ENCODE measurements at places on chromosomes 1 and 21.

- no peak for DNase-seq
Observed at GRCh38 chr1:235843461-235843961, 23.2 kb downstream of the LYST start.

DNA sequence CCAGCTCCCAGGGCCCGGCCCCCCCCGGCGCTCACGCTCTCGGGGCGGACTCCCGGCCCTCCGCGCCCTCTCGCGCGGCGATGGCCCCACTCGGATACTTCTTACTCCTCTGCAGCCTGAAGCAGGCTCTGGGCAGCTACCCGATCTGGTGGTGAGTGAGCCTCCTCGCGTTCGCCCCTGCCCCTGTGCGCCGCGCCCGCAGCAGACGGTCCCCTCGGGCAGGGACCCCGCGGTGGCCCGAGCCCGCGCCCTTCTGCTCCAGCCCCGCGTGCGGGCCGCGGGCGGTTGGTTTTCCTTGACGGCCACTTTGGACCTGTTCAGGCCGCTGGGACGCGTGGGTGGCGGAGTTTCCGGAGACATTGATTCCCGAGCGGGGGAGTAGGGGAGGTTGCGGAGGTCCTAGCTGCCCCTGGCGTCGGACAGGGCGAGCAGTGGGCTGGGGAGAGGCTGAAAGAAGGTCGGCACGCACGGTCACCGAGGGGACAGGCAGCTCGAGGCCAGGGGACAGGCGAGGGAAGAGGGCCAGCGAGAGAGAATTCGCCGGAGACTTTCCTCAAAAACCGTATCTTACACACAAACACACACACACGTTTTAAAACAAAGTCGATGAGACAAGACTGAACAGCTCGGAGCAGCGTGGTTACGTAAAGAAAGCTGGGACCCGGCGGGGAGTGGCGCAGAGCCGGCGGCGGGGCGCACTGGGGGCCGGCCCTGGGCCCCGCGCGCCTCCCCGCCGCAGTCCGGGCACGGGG, 427 bp downstream of the WNT3A start:
- DNase-seq: no peak

GRCh38 chr1:208997726-208998312, 585.7 kb upstream of the CAMK1G start:
- no peak for DNase-seq

DNA sequence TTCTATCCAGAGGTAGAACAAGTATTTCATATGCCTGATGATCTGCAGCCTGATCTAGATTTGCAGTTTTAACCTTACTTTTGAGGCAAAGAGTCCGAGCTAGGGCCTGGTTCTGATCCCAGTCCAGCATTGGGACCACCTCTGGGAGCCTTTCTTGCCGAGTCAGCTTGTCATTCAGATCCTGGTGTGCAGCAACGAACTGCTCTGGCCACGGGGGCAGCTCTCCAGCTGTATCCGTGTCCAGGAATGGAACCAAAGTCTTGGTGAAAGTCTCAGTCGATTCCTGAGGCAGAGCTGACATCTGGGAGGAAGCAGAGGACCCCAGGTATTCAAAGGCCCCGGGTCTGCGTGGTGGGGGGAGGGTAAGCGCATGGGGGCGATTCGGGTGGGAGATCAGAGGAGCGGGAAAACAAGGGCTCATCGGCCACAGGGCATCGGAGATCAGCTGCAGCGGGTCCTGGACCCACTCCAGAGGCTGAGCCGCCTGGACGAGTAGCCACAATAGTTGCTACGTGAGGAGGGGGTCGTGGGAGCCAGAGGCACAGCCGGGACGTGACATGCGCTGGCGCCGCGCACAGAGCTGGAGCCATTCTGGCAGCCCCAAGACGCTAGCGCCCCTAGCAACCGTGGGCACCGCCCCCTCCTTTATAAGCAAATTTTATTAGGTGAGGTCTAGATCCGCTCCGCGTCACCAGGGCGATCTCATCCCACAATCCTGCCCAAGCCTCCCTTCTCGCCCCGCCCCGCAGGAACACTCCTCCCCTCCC, 32.4 kb upstream of the BSDC1 start:
- peak; percentile 30 for DNase-seq

DNA sequence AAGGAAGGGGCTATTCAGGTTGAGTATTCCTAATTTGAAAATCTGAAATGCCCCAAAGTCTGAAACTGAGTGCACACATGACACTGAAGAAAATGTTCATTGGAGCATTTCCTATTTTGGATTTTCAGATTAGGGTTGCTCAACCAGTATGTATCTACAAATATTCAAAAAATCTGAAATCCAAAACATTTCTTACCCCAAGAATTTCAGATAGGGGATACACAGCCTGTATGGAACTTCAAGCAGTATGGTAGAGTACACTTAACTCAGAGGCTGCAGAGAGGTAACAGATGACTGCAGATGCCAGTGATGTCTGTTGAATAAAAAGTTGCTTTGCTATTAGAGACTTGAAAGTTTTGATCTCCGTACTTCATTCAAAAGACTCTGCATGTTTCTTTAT, 19.0 kb downstream of the YTHDF2 start:
- DNase-seq: no peak

GRCh38 chr1:175319912-175320230, 127.3 kb upstream of the KIAA0040 start:
- no peak for DNase-seq

DNA sequence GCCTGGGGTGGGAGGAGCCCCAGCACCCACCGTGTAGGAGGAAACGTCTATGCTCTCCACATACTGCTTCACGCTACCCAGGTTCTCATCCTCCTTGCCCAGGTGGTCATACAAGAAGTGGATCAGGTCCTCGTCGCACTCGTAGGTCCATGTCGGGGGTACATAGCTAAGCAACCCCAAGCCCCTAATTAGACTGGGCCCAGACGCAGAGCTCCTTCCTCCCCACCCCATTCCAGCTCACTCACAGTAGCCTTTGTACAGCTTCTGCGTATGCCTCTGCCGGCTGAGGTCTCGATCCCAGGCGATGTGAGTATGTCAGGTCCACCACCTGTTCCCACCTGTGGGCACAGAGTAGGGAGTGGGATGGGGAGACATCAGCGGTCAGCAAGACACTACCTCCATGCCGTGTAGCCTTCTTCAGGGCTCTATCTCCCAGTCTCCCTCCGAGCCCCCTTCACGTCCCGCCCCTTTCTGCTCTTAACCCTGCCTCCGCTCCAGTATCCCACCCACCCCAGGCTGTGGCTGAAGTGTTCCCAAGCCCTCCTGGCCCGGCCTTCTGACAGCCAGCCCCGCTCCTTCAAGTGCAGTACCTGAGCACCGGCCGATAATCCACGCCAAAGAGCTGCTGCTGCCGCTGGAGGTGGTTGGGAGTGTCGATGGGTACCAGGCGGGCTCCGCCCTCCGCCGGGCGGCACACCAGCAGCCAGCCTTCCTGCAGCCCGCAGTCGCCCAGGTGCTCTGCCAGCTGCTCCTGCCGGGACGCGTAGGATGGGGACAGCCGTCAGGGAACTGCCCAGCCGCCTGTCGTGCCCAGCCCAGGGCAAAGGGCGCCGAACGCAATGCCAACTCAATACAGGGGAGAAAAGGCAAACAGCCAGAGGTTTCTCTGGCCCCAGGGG, 919 bp downstream of the HECTD3 start:
- DNase-seq: no peak

- DNase-seq: no peak
Observed at GRCh38 chr1:16618719-16619118, 5.4 kb upstream of the NBPF1 start.

- no peak for DNase-seq
Observed at GRCh38 chr1:218967836-218968235, 205.8 kb upstream of the LYPLAL1 start.

DNA sequence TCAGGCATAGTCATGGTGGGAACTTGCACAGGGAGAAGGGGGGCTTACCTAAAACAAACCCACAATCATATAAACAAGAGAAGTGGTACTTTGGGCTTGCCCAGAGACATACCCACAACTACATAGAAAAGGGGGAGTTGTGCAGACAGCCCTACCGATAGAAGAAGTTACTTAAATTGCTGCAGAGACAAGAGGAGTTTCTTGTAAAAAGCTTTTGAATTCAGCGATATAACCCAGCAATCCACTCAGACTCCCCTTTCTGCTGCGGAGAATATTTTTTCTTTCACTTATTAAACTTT, 164.0 kb upstream of the ETV3 start:
- no peak for DNase-seq

GRCh38 chr1:165763442-165763841, 5.2 kb downstream of the TMCO1 start:
- DNase-seq: no peak

DNA sequence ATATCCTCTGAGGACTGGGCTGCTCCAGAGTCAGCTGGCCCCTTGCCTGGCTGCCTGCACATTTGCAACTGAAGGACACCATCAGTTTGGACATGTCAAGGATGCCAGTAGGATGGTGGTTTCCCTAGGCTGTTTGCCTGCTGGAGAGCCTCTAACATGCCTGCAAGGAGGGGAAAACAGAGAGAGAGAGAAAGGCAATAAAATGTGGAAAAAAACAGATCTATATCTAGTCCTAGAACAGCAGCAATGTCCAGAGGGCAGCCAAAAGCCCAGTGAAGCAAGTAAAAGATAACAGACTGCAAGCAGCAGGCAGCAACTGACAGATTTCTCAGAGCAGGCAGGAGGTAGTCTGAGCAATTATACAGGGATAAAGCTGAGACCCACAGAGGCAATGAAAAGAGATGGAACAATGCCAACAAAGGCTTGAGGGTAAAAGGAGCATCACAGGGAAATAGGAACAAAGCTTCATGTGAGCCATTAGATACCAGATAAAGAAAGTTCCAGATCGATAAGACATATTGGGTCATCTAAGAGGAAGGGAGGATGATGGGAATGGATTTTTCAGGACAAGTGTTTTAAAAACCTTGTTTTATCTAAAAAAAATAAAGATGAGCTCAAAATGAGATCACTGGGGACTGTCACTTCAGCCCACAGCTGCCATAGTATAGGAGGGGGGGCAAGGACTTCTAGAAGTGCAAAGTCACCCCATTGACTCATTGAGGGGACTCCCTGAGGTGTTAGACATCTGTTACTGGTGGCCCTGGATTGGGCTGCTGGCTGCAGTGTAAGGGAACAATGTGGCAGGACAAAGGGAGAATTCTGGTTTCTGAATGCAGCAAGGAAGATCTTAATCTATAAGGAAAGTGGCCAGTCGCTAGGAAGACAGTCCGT, 38.6 kb upstream of the GADD45A start:
- peak; percentile 22 for DNase-seq

- no peak for DNase-seq
Observed at GRCh38 chr1:61310057-61310456, 227.7 kb downstream of the NFIA start.

DNA sequence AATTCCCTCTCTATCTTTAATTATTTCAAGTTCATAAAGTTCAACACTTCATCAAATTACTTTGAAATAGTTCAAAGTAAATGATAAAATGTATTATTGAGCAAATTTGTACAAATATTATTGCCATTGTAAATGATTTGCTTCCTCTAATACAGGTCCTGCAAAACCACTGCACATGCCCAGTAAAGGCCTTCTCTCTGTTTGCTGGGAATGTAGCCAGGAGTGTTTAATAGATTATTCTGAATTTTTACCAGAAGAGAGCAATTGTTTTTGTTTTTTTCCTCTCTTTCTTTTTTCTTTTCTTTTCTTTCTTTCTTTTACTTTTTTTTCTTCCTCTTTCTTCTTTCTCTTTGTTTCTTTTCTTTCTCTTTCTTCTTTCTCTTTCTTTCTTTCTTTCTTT, 486.3 kb downstream of the PTBP2 start:
- DNase-seq: no peak

DNA sequence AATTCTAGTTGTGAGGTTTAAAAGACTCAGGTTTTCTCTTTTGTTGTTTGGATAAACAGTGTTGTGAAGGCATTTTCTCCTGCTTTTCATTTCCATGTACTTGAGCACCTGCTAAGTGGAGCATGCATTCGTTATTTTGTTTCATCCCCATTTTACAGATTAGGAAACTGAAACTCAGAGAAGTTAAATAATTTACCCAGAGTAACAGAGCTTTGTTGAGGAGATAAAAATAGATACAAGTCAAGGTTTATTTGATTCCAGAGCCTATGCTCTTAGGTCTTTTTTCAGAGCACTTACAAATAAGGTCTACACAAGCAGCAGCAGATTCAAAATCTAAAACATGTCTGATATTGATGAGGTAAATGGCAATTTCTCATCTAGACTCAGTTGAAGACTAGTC, 254.7 kb upstream of the PTBP2 start:
- no peak for DNase-seq

GRCh38 chr1:73144311-73144710, 862.0 kb upstream of the NEGR1 start:
- DNase-seq: no peak

- DNase-seq: no peak
Observed at GRCh38 chr1:55120538-55120937, 81.2 kb downstream of the PCSK9 start.

DNA sequence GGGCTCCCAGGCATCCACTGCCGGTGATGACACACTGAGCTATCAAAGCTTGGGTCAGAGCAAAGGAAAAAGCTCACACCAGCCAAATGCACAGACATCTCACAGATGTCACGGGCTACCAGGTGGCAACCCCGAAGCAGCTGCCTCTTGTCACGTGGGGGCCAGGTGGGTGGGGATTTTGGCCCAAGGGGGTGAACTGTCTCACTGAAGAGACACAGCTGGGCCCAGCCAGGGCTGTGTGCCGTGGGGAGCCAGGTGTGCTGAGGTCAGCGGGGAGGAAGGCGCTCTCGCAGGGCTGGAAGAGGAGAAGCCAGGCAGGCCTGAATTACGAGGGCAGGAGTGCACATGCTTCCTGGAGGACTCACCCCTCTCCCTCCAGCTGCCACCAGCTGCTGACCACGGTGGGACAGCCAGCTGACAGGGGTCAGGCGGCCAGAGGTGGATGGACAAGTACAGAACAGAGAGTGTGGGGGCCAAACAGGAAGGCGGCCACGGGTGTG, 32.4 kb downstream of the KCNN3 start:
- DNase-seq: no peak

GRCh38 chr1:76463278-76463677, 388.7 kb downstream of the ST6GALNAC3 start:
- no peak for DNase-seq

DNA sequence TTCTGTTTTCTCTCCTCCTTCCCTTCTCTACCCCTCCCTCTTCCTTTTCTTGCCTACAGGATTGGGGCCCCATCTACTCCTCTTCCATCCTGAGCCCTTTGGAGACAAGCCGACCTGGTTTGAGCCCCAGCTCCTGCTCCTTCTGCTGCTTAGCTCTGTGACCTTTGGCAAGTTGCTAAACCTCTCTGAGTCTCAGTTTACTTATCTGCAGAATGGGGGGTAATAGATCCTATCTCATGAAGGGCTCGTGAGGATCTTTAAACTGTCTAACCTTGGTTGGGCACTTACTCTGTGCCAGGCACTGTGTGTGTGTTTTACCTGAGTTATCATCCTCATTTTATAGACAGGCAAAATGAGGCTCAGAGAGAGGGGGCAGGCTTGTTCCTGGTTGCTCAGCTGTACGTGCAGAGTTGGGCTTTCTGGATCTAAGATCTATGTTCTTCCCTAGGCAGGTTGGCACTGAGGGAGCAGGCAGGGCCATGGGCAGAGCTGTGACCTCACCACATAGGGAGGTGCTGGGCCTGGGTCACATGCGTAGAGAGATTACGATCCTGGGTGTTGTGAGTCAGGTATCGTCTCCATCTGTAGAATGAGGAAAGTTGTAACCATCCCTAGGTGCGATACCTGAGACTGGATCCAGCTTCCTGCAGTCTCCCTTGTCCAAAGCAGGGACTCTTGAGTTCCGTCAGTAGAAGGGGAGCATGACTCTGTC, 58.5 kb downstream of the FOXO6 start:
- no peak for DNase-seq
